ENCODE measurements at places on chromosomes 16 and 17. TPM values are rescaled to one million over a fixed set of nuclear protein-coding genes. Genes with fewer than 3 reads are reported as not detected.
A peak's percentile ranks its signal among the peaks of the same experiment; 100 is the strongest.

Gene ABCC1
- 25.8 TPM for total RNA-seq

- DNase-seq = no peak
Observed at GRCh38 chr17:33338242-33338641, 45.1 kb upstream of the ASIC2 start.

GRCh38 chr16:52872731-52873130, 180.0 kb downstream of the CHD9NB start:
- no peak for DNase-seq

- DNase-seq = peak; percentile 57
Observed at GRCh38 chr17:50056217-50056960, 479 bp downstream of the ITGA3 start.

GRCh38 chr17:45164734-45165269, 3.1 kb downstream of the HEXIM2 start:
- no peak for DNase-seq

DNA sequence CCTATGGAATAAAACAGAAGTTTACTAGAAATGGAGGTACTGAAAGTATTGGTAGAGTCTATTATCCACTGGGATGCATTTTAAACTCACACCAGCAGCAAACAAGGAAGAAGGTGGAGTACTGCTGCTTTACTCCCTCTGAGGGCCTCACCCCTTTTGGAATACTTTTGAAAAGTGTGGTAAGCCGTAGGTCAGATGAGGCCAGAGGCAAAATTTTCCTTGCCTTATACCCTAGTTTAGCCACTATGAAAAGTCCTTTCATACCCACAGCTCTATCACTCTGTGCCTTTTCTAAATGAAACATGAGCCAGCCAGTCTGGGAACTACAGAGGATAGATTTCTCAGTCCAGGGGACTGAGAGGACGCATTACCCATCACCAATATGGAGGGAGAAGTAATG, 14.0 kb downstream of the GDE1 start:
- DNase-seq = no peak

DNA sequence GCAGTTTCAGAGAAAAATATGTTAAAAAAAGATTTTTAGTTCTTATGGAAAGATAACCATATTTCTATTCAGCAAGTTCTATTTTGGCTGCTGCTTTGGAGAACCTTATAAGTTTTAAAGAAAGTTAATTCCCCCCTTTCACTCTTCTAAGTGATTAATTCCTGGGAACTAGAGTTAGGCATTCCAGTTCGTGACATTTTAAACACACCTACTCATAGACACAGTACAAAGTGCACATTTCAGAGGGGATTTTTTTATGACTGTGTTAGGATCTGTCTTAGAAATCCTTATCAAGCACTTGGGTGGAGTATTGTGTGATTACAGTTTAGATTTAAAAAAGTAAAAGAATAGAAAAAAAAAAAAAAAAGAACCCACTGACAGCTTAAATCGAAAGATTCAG, 3.5 kb upstream of the CDH11 start:
- DNase-seq = no peak

- no peak for DNase-seq
Observed at GRCh38 chr17:56026915-56027314, 126.4 kb upstream of the ANKFN1 start.

Gene TNS4
- total RNA-seq = 0.32 TPM

DNA sequence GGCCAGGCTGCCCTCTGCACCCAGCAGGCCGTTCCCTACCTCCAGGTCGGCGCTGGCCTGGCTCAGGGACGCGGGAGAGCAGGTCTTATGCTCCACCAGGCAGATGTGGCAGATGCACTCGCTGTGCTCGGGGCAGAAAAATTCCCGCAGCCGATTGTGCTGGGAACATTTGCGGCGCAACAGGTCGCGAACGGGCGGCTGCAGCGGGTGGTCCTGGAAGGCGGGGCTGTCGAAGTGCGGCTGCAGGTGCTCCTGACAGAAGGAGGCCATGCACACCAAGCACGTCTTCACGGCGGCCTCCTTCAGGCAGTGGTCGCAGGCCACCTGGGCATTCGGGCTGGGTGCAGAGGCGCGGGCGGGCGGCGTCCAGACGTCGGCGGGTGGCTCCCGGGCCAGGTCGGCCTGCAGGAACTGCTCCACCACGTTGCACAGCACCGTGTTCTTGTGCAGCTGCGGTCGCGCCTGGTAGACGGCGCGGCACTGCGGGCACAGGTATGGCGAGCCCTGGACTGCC, 439 bp downstream of the TRIM25 start:
- no peak for DNase-seq

DNA sequence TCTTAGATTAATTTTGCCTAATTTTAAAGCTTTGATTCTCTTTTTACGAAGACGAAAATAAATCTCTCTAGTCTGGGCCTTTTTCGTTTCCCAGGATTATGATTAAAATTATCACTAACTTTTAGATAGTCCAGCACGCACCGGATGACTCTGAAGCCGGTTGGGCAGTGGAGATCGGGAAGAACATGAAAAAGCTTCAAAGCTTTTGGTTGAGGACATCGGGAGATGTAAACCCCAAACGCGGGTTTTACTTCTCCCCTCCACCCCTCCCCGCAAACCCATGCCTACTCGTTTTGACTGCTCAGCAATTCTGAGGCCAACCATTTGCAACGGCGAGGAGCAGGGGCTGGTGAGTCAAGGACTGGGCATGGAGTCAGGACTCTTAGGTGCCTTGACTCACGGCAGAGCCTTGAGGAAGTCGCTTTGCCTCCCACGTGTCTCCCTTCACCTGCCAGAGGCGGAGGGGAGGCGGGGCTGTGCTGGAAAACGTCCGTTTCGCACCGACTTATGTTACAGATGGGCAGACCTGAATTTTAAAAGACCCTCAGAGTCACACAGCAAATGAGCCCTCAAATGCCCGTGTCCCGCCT, 989 bp upstream of the DUSP14 start:
- DNase-seq = peak; percentile 88

Gene CDC27
- total RNA-seq = 105 TPM

DNA sequence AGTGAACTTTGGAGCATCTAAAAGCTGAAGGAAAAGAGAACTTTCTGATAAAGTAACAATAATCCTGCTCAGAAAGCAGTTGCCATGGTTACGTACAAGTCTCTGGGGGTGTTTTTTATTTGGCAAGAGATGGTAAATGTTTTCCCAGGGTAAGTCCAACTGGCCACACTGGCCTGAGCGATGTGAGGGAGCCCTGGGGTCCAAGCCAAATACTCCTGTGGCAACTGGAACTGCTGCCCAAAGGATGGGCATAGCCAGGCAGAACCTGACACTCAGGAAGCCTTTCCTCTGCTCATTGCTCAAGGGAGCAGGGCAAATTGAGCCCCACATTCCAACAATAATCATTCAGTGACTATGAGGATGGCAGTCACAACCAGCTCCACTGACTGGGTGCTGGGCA, 26.8 kb upstream of the WSCD1 start:
- DNase-seq = no peak

Gene SPATA32
- not detected for total RNA-seq

Gene HBA2
- total RNA-seq = not detected

DNA sequence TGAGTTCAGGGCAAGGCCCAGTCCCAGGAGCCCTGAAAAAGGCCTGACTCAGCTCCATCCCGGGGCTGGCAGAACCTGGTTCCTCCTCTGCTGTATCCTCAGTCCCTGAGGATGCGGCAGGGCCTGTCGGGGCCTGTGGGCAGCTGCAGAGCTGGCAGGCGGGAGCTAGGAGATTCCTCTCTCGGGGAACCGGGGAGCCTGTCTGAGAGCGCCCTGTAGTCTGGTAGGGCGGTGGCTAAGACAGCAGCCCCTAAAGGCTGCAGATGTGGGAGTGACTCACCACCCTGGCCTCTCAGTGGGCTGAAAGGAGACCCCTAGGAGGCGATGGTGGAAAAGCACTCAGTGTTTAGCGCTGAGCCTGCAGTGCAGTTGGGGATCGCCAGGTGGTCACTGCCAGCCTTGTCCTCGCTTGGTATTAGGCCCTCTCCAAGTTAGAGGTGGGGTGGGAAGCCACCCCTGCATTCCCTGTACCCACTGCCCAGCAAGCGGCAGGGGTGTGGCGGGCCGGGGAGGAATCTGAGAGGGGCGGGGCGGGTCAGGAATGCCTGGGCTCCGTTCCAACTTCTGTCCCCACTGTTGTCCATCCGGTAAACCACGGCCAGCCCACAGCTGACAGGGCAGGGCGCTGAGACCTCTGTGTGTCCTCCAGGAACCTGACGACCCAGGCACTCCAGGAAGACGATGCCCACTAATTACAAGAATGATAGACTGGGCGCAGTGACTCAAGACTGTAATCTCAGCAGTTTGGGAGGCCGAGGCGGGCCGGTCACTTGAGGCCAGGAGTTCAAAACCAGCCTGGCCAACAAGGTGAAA, 29.5 kb upstream of the CDH1 start:
- DNase-seq = no peak

DNA sequence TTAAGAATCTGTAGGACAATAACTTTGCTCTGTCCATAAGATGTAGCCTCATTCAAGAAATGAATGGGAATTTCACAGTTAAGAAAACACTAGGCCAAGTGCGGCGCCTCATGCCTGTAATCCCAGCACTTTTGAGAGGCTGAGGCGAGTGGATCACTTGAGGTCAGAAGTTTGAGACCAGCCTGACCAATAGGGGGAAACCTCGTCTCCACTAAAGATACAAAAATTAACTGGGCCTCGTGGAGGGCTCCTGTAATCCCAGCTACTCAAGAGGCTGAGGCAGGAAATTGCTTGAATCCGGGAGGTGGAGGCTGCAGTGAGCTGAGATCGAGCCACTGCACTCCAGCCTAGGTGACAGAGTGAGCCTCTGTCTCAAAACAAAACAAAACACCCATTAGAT, 19.9 kb upstream of the RSL1D1 start:
- peak; percentile 27 for DNase-seq

Gene NPIPA3
- 4.9 TPM for total RNA-seq

- DNase-seq = no peak
Observed at GRCh38 chr16:49462989-49463371, 89.4 kb downstream of the C16orf78 start.

Gene TUBB3
- total RNA-seq = 75.9 TPM

DNA sequence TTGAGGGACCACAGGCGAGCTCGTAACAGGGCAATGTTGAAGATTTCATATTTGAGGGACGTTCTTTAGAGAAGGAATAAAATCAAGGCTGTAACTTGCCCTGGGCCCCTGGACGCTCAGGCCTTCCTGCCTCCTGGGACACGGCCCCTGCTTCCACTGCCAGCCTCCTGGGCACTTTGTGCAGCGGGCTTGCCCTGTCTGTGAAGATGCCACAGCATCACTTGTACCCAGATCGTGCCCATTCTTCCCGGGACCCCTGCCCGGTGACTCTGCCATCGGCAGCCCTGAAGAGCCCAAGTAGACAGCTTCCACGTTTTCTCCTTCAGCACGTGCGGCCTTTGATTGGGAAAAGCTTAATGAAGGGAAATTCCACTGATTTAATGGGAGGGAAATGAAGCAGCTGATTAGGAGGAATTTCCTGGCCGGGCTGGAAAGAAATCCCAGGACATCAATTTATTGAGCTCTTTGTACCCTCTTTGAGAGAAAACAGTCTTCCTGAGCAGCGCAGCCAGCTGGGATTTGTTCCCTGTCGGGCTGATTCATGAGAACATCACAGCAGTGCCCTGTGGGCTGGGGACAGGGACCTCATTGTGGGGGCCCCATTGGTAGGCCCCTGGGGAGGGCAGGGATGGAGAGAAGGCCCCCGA, 71.5 kb downstream of the CRISPLD2 start:
- DNase-seq = no peak

GRCh38 chr16:1909561-1910231, 8.5 kb downstream of the HS3ST6 start:
- no peak for DNase-seq

- no peak for DNase-seq
Observed at GRCh38 chr17:5424909-5425308, 4.9 kb downstream of the RPAIN start.

Gene C17orf78
- not detected for total RNA-seq

DNA sequence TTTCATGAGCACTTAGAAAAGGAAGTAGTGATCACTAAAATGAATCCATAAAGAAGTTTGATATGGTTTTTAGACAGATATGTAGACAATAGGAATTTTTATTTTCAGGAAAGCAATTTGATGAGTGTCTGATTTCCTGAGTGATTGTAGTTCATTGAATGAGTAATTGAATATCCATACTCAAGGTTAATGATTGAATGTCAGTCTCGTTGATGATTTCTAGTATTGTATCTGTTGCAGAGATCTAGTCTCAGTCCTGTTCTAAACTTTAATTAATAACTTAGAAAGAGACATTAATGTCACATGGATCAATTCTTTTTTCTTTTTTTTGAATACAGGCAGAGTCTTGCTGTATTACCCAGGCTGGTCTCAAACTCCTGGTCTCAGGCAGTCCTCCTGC, 78.3 kb downstream of the NLK start:
- no peak for DNase-seq

Gene ALOX15
- total RNA-seq = 2.3 TPM

DNA sequence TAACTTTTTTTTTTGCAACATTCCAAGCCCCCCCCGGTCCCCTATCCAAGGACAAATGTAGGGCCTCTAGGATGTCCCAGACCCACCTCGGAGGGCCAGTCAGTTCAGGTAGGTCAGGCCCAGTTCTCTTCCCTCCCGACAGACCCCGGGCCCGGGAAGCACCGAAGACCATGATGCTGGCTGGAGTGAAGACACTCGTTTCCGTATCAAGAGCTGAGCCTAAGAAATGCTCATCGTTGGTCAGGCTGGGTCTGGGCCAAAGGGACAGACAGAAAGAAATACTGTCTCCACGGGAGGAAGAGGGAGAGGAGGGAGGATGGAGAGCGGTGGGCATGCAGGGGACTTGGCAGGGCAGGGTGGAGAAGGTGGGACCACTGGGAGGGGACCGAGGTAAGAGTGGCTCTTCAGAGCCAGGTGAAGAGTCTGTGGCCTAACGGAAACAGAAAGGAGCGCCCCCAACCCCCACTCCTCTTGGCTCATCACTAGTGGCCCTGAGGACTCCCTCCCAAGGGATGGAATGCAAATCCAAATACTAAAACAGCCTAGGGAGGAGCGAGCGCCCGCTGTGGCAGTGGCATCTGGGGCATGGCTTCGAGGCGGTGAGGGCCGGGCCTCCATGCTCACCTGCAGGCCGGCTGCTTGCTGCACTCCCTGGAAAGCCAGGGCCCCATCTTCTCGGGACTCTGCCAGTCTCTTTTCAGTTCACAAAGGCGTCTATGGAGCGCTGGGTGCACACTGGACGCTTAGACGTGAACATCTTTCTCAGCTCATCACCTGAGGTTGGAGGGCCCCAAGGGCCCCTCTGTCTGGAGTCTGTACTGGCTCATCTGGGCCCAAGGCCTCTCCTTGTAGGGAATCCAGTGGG, 1.7 kb upstream of the ROGDI start:
- no peak for DNase-seq

Gene LHX1
- not detected for total RNA-seq

GRCh38 chr16:67105881-67106280, 3.9 kb upstream of the PHAF1 start:
- no peak for DNase-seq
